ENCODE measurements at places on chromosomes 6 and 20. TPM values are rescaled to one million over a fixed set of nuclear protein-coding genes. Genes with fewer than 3 reads are reported as not detected.

Gene CALHM5
- not detected for total RNA-seq

- DNase-seq = no peak
Measured at GRCh38 chr6:89289710-89290109, 25.4 kb downstream of the GABRR2 start.

Gene PPP1R16B
- 63.4 TPM for total RNA-seq

Gene RNF217
- total RNA-seq = 0.52 TPM

Measured in activated CD8-positive, alpha-beta T cell treated with anti-CD3 and anti-CD28 coated beads, Interleukin-2, amount 10 ng/mL, durations not matched to agents 7 days and 5 days (primary cell).